Bronchial smooth muscle cell (primary cell): ENCODE measurements at places on chromosomes 13 and 19. TPM values are rescaled to one million over a fixed set of nuclear protein-coding genes. Genes with fewer than 3 reads are reported as not detected.

PEPD gene
- 88.4 and 88.9 TPM in 2 replicates for total RNA-seq

THSD8 gene
- total RNA-seq = 0.16 and 0.43 TPM in 2 replicates

CBLC gene
- total RNA-seq = 0.09 TPM in 1 of 2 replicates, not detected in the other

ZNF222 gene
- 6.0 and 7.9 TPM in 2 replicates for total RNA-seq
